ENCODE measurements at places on chromosomes 7 and 10. TPM values are rescaled to one million over a fixed set of nuclear protein-coding genes. Genes with fewer than 3 reads are reported as not detected.

ABCA13 gene
- total RNA-seq: not detected

AOAH gene
- total RNA-seq: 7.0 TPM

RADIL gene
- not detected for total RNA-seq

OR2A1 gene
- total RNA-seq: not detected

VSTM2A gene
- not detected for total RNA-seq

SHH gene
- total RNA-seq: not detected

CELF2 gene
- 202 TPM for total RNA-seq

UBE3C gene
- 48.0 TPM for total RNA-seq

SPDYE18 gene
- 1.6 TPM for total RNA-seq

GPC2 gene
- 5.0 TPM for total RNA-seq

METTL27 gene
- total RNA-seq: 0.73 TPM

All from T-helper 17 cell (primary cell).